ENCODE measurements at places on chromosomes 5 and 9. TPM values are rescaled to one million over a fixed set of nuclear protein-coding genes. Genes with fewer than 3 reads are reported as not detected.
A peak's percentile ranks its signal among the peaks of the same experiment; 100 is the strongest.

KLHL9 gene
- 14.7 TPM for total RNA-seq

PLPPR1 gene
- not detected for total RNA-seq

CER1 gene
- total RNA-seq, result not detected

GNA14 gene
- total RNA-seq, result 0.11 TPM

CSF1R gene
- total RNA-seq, result 0.76 TPM

PRSS3 gene
- total RNA-seq, result not detected

PCDHA9 gene
- total RNA-seq, result not detected

NUP188 gene
- total RNA-seq, result 102 TPM

ARL15 gene
- total RNA-seq, result 6.7 TPM

DNA sequence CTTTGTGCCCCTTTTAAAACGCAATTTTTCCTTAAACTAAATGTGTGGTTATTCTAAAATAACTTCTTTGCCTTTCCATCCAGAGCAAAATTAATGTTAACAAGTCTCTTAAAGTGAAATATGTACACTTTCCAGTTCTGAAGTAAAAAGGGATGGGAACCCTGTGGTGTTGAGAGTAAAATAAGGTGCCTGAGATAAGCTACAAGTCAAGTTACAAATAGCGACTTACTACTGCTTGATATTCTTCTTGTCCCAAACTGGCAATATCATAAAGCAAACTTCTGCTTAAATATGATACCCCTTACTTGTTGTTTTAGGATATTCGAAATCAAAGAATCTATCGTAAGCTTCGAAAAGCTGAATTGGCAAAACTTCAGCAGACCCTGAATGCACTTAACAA, 18.3 kb upstream of the F2R start:
- DNase-seq, result no peak

DNA sequence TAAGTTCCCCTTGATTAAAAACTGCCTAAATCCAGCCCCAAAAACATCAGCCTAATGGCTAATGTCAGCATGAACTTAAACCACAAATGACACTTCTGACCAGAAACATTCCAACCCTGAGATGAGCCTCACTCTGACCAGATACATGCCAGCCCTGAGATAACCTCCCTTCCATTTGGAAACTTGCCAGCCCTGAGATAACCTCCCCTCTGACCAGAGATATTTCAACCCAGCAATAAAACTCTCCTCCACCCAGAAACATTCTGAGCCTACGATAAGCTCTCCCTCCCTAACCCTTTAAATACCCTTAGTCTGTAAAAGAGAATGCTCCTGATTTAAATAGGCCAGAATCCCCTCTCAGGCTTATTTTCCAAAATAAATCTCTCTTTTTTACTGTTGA, 1035.7 kb upstream of the NUDT12 start:
- DNase-seq, result no peak

- no peak for DNase-seq
These were observed 25.8 kb downstream of the WNT8A start for GRCh38 chr5:138109463-138110265.

GRCh38 chr5:66945389-66946349, 250.9 kb downstream of the CD180 start:
- peak; percentile 54 for DNase-seq

- DNase-seq, result no peak
These were observed 345.7 kb downstream of the DEPDC1B start for GRCh38 chr5:60354311-60354710.

GRCh38 chr5:166581826-166582225, 1709.6 kb upstream of the WWC1 start:
- no peak for DNase-seq

GRCh38 chr5:56478062-56478461, 244.9 kb upstream of the ANKRD55 start:
- no peak for DNase-seq

DNA sequence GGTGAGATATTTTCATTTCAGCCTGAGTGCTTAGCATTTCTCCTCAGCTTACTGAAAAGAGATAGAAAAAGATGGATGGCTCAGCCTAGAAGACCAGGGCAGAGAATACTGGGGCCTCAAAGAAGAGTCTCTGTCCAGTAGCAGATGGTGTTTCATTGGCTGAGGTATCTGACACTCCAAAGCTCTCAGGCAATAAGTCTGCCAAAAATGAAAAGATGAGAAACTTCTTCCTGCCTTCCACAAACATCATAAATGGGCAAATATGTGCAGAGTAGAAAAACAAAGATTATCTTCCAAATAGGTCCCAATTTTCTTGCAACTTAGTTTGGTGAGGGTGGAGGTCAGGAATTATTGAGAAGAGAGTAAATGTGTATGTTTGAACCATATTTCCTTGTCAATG, 87.4 kb upstream of the ICE1 start:
- no peak for DNase-seq

GRCh38 chr5:168014433-168015123, 276.9 kb upstream of the WWC1 start:
- DNase-seq, result no peak

DNA sequence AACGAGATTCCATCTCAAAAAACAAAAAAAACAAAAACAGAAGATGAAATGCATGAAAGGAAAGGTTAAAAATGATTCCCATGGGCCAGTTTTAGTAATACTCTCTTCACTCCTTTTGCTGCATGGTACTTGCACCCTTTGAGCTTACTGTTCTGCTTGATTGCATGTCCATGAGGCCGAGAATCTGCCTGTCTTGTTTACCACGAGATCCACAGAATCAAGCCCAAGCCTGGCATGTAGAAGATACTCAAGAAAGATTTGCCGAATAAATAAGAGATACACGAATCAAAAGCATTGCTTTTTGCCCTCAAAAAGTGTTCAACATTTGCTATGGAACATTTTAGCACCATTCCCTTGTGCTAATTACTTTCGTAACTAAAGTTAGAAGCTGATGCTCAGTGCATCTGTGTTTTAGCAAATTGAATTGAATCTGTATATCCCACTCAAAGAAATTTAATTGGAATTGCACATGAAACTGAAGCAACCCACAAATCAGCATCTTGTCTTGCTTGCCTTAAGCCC, 1.1 kb downstream of the FAXDC2 start:
- no peak for DNase-seq

- DNase-seq, result no peak
These were observed 47.0 kb upstream of the F2RL1 start for GRCh38 chr5:76771705-76772405.

DNA sequence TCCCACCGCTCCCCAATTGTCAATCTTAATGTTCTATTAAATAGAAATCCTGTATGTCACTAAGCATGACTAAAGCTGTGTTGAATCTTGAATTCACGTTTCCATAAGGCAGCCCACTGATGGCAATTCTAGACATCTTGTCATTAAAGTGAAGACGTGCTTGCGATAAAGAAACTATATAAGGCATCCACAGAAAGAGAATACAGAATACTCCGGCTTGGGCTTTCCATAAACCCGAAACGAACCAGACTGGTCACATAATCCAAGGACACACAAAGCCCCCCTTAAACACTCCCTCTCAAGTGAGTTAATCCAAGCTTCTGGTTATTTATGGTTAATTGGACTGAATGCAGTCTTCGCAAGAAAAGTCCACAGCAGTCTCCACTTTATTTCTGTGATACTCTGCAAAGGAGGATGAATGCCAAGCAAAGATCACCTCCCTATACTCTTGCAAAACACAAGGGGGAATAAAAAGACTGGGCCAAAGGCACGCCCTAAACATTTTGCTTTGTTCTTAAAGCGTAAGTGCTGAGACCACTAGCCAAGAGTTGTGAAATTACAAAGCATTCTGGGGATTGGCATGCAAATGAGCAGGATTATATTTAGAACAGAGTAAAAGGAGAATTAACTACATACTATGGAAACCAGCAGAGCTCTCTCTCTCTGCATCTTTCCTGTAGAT, 54.7 kb downstream of the DPYSL3 start:
- no peak for DNase-seq

DNA sequence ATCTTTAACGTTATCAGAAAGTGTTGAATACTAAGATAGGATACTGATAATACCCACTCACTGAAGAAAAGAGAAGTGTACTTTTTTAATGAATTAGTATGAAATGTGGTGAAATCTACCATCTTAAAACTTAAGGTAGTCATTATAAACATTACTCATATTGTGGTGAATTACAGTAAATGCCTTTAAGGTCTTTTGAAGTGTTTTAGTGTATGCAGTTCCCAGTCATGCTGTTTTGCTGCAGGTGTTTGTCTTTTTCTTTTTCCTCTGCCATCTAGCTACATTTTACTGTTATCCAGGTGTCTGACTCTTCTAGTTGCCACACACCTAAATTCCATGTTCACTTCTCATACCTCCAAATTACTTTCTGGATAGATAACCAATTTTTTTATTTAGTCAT, 72.6 kb downstream of the ERMP1 start:
- no peak for DNase-seq

- no peak for DNase-seq
These were observed 5.2 kb upstream of the TLE1 start for GRCh38 chr9:81694541-81694940.

- no peak for DNase-seq
These were observed 18.6 kb upstream of the ADRB2 start for GRCh38 chr5:148807851-148808250.

DNA sequence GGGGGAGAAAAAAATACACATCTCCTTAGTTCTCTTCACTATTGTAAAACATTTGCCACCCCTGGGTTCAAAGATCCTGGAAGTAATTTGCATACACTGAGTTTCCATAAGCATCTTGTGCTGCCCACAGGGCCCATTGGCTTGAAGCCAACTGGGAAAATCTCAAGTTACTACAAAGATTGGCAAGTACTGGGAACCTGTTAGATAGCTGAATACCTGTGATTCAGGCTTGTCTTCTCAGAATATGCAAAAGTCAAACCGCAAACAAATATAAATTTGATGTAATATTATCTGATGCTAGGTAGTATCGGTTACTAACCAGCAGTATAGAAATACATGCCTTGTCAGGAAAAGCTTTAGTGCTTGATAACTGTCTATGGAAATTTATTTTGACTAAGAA, 156.9 kb upstream of the FST start:
- no peak for DNase-seq

- DNase-seq, result no peak
These were observed 3.4 kb downstream of the MAMDC4 start for GRCh38 chr9:136855461-136856078.
